ENCODE measurements at places on chromosomes 3 and 15.

DNA sequence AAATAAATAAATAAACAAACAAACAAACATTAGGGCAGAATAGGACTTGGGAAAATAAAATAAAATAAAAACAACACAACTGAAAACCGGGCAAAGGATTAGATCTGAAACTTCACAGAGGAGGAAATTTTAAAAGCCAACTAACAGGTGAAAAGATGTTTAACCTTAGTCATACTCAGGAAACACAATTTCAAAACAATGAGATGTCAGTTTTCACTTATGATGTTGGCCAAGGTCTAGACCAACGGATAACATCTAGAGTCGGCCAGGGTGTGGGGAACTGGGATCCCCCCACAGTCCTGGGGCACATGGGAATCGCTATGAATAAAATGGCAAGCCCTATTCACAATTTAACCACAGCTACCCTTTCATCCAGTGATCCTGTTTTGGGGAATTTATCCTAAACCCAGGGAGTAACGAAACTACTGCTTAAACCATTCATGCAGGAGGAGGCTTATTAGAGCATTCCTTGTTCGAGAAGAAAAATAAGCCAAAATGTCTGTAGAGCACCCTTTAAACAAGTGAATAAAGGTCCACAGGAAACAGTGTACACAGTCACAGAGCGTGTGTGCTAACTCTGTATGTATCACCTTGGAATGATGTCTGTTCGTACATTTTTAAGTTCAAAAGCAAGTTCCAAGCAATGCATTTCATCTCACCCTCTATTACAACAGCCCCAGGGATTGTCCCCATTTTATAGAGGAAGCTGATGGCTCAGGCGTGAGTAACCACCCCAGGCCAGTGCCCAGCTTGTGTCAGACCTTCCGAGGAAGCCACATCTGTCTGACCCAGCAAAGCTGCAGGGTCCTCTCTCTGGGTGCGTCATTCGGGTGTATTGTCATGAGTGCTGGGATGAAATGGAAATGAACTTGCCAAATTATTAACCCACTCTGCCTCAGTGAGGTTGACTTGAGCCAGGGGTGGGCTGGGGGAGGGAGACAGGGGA, 6.3 kb upstream of the ANPEP start:
- DNase-seq, result peak; percentile 94

DNA sequence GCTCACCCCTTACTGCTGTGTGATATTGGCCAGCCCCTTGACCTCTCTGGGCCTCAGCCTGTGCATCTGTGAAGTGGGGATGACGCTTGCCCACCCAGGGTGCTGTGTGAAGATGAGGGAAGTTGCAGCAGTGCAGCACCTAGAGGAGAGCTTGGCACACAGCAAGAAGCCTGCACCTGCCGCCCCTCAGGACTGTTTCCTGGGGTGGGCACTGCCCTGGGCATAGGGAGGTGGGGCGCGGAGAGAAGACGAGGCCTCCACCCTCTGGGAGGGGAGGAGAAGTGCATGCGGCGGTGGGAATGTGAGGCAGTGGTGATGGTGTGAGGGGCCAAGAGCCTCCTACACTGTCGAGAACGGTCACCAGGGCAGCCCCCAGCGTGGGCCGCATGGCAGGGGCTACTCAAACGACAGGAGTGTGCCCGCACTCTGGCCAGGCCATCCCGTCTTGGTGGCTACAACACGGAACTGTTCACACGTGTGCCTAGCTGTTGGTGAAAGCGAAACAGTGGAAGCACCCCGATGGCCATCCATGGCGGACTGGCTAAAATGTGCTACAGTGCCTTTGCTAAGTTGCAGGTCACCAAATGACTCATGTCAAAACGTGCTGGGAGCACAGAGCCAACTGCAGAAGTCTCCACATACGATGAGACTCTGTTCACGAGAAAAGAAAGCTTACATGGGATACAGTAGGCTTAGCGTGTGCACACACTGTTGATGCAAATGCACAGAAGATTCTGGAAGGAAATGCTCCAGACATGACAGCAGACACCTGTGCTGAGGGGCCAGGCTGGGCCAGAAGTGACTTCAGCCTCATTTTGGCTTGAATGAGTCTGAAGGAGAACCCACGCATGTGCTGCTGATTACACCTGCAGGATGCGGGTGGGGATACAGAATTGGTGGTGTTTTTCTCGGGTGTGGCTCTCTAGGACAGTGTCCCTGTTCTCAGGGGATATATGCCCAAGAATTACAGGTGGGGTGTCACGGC, 40.4 kb upstream of the IQSEC1 start:
- no peak for DNase-seq

GRCh38 chr3:23262766-23263165, 59.6 kb downstream of the UBE2E2 start:
- no peak for DNase-seq

DNA sequence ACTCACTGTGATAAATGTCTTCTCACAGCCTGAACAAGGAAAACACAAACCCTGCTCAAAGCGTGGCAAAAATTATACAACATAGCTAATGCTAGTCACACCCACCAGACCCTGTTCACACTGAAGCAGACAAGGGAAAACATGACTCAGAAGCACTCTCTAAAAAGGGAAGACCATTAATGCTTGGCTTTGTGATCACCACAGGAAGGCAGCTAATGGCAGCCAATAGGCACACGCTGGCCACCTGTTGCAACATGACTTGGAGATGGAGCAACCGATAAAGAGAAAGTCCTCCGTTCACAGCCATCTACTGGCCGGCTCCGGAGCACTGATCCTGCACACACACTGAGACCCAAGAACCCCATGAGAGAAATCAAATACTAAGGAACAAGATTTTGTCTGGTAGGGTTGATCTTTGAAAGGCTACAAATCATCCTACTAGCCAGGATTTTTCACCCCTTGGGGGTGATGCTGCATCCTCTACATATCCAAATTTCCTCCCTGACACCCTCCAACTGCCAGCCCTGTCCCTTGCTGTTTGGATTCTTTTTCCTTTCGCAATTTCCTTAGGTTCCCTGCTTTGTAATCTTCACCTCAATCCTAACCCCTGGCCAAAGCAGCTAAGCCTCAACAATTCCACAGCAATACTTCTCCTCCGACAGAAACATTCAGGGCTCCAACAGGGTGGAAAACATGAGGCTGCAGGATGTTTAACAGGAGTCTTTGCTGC, 3.2 kb downstream of the ZXDC start:
- DNase-seq, result peak; percentile 97

- no peak for DNase-seq
Measured at GRCh38 chr3:64502284-64502683, 185.5 kb downstream of the ADAMTS9 start.

DNA sequence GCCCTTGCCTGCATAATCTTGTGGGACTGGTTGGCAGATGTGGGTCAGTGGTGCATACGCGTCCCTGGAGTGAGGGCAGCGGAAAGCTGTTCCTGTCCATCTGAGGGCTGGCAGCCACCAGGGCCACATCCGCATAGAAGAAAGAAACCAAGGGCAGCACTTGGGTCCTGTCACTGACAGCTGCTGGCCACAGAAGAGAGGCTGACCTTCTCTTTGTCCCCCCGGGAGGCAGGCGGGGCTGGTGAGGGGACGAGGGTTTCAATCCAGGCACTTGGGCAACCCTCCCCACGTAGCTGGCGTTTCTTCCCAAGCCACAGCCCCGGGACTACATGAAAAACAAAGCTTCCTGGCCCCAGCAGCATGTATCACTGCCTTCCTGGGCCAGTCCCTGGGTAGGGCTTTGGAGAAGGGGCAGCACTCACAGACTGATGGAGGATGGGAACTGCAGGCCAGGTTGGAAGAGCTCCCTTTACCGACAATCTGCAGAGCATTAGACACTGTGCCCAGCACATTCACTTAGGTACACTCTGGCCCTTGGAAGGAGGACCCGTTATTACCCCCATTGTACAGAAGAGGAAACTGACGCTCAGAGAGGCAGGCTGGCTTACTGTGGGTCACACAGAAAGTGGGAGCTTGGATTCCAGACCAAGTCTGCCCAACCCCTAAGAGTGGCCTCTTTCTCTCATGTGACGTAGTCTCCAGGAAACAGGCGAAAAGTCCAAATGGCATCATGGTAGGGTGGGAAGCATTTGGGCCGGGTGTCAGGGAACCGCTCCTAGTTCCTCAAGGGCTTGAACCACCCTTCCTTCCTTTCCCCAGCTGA, 78.8 kb upstream of the SLC6A6 start:
- DNase-seq, result no peak

DNA sequence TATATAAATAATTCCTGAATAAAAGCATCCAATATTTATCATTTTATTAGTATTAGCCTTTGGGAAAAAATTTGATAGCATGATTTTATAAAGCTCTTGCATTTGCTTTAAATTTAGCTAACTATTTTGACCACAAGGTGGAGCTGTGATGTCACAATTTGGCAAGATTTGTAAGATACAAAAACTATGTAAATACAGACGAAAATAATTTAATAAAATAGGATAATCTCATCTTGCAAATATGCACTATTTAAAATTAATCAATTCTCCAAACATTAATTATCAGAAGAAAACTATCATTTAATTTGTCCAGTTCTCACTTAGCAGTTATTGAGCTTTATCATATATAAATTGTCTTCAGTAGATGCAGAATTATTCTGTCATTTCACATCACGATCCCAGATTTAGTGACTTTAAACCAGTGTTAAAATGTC, 95.4 kb downstream of the PLOD2 start:
- DNase-seq, result peak; percentile 65

GRCh38 chr3:64188810-64189560, 36.3 kb downstream of the PRICKLE2 start:
- DNase-seq, result no peak

- DNase-seq, result no peak
Measured at GRCh38 chr15:51298620-51299019, 39.8 kb downstream of the CYP19A1 start.

GRCh38 chr3:71069797-71070196, 513.7 kb downstream of the FOXP1 start:
- DNase-seq, result peak; percentile 78

- DNase-seq, result no peak
Measured at GRCh38 chr3:118955914-118956556, 78.6 kb downstream of the IGSF11 start.

- DNase-seq, result no peak
Measured at GRCh38 chr3:47008234-47008796, 28.8 kb downstream of the NBEAL2 start.

DNA sequence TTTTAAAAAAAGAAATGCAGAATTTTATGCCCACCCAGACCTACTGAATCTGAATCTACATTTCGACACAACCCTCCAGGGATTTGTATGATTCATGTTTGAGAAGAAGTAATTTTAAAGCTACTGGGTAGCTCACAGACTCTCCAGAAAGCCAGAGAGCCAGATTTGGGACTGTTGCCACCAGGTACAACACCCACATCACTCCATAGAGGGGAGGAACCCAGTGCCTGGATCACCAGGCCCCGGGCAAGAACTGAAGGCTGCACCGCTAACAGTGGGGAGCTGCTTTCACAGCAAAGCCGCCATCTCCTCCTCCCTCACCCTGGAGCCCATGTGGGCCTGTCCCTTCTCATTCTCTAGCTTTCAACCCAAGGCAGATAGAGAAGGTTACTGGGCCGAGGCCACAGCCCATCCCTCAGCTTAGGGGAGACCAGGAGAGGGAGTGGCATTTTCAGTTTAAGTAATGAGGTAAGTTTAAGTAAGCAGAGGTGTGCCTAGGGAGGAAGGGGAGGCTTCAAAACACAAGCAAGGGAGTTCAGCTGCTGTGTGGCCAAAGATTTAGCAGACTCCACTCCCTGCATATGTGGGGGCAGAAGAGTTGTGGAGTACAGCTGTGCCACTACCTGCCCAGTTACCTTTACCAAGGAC, 109.8 kb downstream of the IL12A start:
- DNase-seq, result no peak

DNA sequence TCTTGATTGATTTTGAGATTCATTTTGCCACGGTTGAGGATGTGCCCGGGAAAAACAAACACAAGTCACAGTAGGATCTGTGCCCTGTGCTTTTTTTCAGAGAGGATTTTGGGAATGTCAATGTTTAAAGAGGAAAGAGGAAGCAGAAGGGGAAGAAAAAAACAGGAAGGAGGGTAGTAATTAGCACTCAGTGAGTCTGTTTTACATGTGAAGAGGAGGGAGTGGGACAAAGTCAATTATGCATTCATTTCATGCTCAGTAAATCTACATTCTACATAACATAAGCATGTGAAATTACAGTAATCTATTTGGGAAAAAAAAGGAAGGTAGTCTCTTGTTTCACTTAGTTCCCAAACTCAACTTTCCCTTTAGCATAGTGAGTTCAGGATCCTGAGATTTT, 18.3 kb upstream of the CD200 start:
- peak; percentile 29 for DNase-seq

- no peak for DNase-seq
Measured at GRCh38 chr3:29775340-29775739, 494.5 kb downstream of the RBMS3 start.

- DNase-seq, result no peak
Measured at GRCh38 chr15:45587863-45588170, 638 bp downstream of the BLOC1S6 start.

DNA sequence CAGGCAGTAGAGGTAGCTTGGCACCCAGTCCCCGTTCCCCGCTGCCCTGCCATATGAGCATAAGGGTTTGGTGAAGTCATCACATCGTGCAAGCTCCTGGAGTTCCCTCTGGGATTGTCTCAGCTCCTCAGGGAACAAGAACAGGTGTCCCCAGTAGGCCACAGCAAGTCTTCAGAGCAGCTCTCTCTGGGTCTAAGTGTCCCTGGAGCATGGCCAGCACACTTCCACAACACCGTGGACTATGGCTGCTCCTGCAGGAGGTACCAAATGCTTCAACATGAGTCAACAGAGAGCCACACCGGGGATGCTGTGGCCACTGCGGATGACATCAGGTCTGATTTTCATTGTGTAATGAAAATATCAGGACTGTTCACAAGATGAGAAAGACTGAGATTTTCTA, 23.1 kb downstream of the ABHD6 start:
- DNase-seq, result peak; percentile 47

DNA sequence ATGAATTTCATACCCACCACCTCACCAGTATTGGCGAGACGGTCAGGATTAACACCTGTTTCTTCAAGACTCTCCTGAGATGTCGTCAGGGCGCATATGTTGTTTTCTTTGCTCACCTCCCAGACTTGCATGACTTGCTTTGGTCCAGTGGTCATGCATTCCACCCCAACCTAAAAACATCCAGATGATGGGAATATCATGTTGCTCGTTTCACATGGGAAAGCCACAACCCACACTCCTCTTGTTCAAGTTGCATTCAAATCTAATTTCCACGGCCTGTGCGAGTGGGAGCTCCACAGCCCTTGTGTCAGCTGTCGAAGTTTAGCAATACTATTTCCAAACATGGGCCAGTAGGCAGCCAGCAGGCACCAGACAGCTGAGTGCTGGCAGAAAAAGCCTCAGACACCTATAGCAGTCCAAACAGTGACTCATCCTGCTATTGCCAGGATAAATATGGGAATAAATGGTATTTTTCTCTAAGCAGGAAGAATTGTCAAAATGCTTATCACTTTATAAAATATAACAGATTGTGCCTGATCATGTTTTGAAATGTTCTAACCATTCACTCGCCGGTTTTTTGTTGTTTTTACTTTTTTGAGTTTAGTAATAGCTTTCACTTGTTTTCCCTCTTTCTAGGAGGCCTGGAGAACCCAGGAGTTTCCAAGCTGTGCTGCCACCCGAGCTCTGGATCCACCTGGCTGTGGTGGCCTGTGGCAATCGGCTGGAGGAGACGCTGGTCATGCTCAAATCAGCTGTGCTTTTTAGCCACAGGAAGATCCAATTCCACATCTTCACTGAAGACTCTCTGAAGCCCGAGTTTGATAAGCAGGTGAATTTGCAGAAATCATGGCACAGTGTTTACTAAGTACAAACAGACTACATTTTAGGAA, 20.1 kb downstream of the GXYLT2 start:
- DNase-seq, result no peak

- DNase-seq, result no peak
Measured at GRCh38 chr3:152148579-152148978, 120.2 kb upstream of the MBNL1 start.
